ENCODE measurements at places on chromosomes 4 and X.

DNA sequence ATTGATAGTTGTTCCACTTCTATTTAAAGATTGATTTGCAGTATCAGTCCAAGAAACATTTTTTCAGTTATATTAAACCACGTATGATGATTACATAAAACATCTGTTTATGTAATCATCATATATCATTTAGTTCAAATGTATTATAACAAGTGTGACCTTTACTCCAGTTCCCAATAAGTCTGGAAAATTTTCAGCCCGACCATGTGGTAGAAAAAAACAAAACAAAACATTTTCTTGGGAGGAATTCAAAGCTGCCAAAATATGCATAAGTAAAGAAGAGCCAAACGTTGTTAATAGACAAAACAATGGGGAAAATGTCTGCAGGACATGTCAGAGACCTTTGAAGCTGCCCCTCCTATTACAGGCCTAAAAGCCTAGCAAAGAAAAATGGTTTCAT, 709.1 kb downstream of the FAT4 start:
- no peak for DNase-seq

- DNase-seq, result no peak
These were observed 158.4 kb upstream of the MAB21L2 start for GRCh38 chr4:150423503-150423902.

- DNase-seq, result no peak
These were observed 47.7 kb downstream of the DDX60L start for GRCh38 chr4:168432419-168433146.

- no peak for DNase-seq
These were observed 6.0 kb downstream of the GNPDA2 start for GRCh38 chr4:44720371-44720770.

DNA sequence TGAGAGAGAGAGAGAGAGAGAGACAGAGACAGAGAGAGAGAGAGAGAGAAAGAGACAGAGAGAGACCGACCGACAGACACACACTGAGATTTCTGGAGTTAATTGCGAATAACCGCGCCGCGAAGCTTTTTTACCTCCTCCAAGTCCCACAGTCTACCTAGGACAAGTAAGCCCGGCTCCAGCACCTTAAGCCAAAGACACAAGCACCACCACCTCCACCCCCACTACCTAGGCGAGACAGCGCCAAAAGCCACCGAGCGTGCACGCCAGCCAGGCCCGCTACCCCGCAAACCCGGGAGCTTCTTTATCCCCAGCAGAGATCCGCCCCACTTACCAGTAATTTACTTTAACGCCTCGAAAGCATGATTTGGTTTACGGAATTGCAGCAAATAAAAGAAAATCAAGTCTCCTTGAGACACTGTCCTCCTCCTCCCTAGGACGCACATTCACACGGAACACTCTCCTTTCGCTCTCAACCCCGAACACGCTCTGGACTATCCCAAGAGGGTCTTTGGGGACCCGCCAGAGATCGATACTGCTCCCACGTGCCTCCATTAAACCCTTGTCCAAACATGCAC, 649.6 kb upstream of the DIPK2B start:
- DNase-seq, result peak; percentile 8

GRCh38 chrX:20517565-20517964, 250.9 kb upstream of the RPS6KA3 start:
- no peak for DNase-seq

DNA sequence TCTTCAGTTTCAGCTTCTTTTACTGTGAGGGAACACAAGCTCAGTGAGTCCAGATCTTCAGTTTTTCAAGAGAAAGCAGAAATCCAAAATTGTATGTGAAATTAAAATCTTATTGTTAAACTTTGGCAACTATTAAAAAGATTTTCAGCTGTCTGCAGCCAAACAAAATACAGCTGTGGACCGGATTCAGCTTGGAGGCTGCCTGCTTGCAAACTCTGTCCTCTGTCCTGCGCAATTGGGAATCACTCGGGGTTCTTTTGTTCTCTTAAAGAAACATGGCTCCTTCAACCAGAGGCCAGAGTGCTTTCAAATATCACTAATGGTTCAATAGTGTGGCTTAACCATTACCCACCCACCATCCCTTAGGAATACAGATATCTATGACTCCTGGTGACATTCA, 201.2 kb downstream of the CHIC2 start:
- DNase-seq, result no peak

DNA sequence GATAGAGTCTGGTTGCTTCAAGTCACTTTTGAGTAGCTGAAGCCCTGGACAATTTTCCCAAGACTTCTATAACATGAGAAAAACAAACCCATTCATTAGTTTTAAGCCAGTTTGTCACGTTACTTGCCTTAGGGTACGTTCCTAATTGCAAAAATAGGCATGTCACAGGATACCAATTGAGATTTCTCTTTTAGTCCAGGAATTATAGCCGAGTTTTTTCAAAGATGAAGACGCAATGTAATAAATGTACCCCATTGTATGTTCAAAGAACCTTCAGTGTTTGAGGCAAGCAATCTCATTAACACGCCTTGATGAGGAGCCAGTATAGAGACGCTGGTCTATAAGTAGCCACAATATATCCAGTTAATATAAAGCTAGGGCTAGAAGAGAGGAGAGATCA, 534.2 kb downstream of the INPP4B start:
- no peak for DNase-seq

GRCh38 chr4:968221-968620, 5.1 kb downstream of the DGKQ start:
- DNase-seq, result no peak

DNA sequence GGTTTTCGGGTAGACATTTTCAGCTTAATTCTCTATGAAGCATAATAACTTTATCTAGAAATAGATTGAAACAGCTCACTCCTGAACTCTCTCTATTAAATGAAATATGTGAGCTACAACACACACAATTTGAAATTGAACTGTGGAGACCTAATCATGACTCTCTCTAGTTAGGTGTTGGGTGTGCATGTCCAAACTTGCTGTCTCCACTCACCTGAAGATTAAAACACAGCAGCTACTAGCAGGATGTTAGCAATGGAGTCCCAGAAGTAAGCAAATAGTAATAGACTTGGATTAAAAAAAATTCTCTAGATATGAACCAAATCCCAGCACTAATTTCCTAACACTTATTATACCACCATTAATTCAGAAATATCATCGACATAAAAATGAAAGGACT, 173.1 kb downstream of the FSTL5 start:
- DNase-seq, result no peak

GRCh38 chrX:115521741-115522140, 39.2 kb upstream of the PLS3 start:
- DNase-seq, result no peak

- no peak for DNase-seq
These were observed 1.7 kb upstream of the ZFP42 start for GRCh38 chr4:187993827-187994226.

GRCh38 chr4:25656031-25656430, 380 bp downstream of the SLC34A2 start:
- no peak for DNase-seq

DNA sequence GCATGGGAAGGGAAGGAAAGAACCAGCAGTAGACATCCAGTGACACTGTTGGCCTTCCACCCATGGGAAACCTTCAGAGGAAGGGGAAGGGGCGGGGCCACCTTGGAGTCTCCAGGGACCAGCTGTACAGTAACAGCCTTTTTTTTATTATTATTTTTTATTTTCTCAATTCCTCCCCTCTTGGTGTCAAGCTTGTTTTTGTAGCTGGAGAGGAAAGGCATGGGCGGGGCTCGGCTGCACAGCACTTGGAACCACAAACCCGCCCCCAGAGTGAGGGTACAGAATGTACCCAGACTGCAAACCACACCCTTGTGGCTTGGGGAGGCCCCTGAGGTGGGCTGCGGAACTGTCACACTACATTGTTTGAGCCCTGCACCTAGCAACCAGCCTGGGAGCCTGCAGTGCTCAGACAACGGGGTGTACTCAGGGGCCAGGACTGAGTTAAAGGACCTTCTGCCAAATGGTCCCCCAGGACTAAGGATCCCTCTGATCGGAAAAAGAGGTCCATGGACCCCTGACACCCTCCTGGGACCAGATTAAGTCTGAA, 45.7 kb downstream of the PRPS1 start:
- peak; percentile 77 for DNase-seq

GRCh38 chrX:129651756-129652564, 2.8 kb downstream of the APLN start:
- DNase-seq, result no peak

DNA sequence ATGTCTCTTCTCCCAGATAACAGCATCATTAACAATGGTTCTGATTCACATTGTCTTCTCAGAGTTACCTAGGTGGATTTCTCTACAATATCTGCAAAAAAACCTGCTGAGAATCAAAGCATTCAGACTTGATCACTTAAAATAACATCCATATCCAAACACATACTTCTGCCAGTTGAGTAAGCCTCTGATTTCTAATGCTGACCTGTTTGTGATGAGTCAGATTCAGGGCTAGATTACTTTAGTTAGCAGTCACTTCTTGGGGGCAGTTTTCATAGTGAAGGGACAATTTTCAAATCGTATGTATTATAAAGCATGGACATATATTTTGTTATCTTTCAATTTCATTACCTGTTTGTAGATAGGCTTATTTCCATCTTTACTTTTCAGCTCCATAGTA, 35.5 kb downstream of the CCNI start:
- DNase-seq, result no peak

DNA sequence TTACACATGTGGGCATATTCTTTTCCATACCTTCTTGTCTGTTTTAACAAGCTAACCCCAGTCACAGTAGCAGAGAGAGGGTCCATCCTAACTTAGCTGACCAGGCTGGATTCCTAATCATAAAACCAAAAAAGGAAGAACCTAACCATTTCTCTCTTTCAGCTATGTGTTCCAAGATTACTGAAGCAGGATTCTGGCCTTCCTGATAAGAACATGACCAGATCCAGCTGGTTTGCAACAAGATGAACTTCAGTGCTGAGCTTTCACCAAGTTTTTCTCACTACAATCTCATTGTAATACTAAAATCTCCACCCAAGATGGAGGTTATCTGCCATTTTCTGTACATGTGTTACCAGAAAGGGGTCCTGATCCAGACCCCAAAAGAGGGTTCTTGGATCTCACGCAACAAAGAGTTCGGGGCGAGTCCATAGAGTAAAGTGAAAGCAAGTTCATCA, 20.4 kb upstream of the UBA6 start:
- no peak for DNase-seq

GRCh38 chr4:39324897-39325613, 41.1 kb downstream of the RFC1 start:
- no peak for DNase-seq

- DNase-seq, result no peak
These were observed 25.9 kb upstream of the INTU start for GRCh38 chr4:127606823-127607222.

GRCh38 chr4:8278421-8279287, 9.1 kb downstream of the HTRA3 start:
- DNase-seq, result no peak

DNA sequence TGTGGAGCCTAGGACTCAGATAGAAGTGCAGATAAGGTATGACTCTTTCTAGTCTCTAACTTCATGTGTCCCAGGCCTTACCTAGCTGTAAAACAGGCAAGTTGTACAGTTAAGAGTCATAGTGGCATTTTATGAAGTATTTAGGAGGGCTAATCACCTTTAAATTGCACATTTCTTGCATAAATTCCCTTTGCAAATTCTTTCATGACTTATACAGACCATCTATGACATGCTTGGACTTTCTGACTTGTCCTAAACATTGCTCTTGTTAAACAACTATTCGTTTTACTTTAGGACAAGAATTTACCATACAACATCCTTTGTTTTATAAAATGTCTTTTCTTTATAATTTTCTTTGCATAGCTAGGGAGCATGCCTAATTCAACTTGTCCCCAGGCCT, 7.8 kb upstream of the RRAGB start:
- DNase-seq, result no peak

DNA sequence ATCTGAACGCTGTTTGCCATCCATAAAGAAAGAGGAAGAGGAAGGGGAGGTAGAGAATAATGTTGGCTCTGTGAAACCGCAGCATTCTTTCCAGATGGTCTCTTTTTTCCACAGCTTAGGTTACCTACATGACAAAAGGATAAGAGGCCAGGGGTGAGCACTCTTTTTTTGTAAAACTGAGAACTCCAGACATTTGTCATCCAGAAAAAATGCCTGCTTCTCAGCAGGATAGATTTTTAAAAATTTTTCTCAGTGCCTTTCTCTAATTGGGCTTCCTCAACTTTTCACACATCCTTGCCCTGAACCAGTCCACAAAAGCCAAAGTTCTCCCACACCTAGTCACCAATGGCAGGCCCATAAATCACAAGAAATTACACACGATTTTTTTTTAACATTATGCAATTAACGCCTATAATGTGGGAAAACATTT, 158.1 kb upstream of the TENM3 start:
- no peak for DNase-seq

- DNase-seq, result no peak
These were observed 12.7 kb upstream of the SMIM43 start for GRCh38 chr4:121777625-121778024.

DNA sequence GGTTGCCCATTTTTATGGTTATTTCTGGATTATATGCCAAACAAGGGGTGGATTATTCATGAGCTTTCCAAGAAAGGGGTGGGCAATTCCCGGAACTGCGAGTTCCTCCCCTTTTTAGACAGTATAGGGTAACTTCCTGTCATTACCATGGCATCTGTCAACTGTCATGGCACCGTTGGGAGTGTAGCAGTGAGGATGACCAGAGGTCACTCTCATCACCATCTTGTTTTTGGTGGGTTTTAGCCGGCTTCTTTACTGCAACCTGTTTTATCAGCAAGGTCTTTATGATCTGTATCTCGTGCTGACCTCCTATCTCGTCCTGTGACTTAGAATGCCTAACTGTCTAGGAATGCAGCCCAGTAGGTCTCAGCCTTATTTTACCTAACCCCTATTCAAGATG, 57.6 kb downstream of the SH3KBP1 start:
- no peak for DNase-seq

- DNase-seq, result no peak
These were observed 496.9 kb downstream of the TMA16 start for GRCh38 chr4:163991298-163991865.

- no peak for DNase-seq
These were observed 46.2 kb downstream of the NEK1 start for GRCh38 chr4:169566021-169566818.

DNA sequence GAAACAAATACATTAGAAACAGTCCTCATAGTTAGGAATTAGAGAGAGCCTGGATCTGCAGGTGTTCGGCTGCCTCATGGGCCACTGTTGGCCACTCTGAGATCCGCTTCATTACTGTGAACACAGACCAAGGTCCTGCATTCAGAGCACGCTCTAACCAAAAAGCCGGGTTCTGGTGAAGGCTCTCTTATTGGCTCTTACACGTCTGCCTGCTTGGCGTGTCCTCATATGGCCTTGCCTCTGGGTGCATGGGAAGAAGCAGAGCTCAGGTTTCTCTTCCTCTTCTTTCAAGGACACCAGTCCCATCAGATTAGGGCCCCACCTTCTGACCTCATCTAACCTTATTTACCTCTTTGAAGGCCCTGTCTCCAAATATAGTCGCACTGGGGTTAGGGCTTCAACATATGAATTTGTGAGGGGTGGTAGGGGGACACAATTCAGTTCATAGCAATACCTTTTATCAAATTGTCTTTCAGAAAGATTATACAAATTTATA, 37.1 kb upstream of the ELF2 start:
- DNase-seq, result no peak
